Activated CD4-positive, alpha-beta T cell treated with anti-CD3 and anti-CD28 coated beads, Interleukin-2, amount 10 ng/mL, durations not matched to agents 7 days and 5 days (primary cell): ENCODE measurements at places on chromosomes 5 and 9.

DNA sequence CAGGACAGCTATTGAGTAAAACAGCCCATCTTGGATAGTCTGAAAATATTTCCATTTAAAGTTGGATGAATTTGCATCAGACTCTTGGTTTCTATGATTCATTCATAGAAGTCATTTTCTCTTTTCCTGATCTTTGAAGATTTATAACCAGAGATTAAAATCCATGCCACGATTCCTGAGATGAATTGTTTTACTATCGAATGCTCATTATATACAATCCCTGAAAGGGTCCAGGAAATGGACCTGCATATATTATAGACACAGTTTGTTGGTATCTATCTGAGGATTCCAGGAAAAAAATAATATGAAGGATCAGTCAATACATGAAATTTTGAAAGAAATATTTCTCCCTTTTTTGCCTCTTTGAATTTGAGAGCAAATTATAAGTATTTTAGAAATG lies 99.0 kb downstream of the ICE1 start:
- no peak for DNase-seq

GRCh38 chr9:87445646-87446045 lies 52.0 kb upstream of the DAPK1 start:
- DNase-seq: no peak

- DNase-seq: no peak
These were observed 66.7 kb downstream of the IRX1 start for GRCh38 chr5:3662344-3662743.

DNA sequence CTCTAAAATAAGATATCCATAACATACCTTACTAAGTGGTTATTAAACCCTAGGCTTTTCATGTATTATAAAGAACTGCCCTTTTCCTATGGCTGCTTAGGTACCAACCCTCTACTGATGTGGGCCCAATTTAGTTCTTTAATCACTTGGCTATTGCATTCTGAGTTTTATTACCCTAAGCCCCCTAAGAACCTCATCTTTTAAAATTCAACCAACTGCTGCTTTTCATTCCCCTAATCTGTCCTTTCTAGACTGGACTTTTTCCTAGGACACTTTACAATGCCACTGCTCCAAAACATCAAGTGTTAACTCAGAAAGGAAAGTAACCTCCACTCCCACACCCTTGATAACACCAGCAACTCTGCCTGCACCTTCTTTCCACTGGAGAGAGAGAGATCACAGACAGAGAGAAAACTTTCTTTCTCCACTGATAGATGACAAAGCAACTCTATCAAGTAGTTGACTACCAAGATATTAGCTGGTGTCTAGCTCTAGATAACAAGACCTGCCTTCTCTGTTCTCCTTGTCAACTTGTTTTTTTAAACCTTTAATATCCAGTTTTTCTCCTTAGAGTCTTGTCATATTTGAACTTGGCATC lies 27.3 kb downstream of the ELL2 start:
- no peak for DNase-seq

- DNase-seq: no peak
These were observed 233.7 kb downstream of the SMARCA2 start for GRCh38 chr9:2248768-2249265.

- DNase-seq: no peak
These were observed 206.3 kb downstream of the CSNK1G3 start for GRCh38 chr5:123718238-123718637.

DNA sequence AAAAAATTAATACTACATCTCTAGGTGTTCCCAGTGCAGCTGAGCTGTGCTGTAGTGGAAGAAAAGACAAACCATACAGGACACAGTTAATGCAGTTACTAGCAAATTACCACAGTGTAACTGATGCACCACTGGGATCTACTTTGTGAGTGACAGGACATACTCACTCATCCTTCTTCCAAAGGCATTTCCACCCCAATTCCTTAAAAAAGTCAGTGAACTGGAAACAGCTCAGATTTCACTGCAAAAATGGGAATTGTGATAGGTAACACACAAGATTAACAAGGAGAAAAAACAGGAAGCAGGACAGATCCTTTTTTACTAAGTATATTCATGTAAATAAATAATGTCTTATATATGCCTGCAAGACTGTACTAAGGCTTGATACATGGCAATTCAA lies 109.6 kb downstream of the DMAC1 start:
- DNase-seq: no peak

DNA sequence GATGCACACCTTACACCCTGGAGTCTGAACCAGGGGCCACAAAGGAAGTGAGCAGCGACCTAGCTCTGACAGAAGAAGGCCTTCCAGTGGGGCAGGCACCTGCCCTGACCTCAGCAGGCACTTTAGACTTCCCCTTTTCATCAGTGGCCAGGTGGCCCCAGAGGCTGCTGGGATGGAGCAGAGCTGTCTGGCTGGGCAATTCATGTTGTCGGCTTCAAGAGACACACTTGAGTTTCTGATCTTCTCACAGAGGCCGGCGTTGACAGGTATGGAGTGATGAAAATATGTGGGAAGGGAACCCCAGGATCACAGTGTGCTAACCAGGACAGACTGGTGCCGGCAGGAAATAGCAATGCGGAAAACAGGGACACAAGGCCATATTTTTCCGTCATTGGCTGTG lies 375.5 kb downstream of the CTNND2 start:
- no peak for DNase-seq

DNA sequence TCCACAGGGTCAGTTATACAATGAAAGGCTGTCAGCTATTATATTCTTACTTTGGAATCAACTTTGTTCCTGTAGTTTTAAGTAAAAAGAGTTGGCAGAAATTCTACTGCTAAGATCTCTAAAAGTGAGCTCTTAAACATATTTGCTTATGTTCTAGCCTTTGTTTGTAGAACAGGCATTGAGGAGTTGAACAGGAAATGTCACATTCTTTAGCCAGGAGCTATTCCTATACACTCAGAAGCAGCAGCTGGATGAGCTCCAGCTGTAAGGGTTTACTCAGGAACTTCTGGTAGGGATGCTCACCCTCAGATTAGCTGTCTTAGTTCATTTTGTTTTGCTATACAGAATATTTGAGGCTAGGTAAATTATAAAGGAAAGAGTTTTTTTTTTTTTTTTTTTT lies 22.4 kb upstream of the SPINK14 start:
- no peak for DNase-seq

- DNase-seq: no peak
These were observed 124.3 kb upstream of the ANKRD55 start for GRCh38 chr5:56357426-56357825.

DNA sequence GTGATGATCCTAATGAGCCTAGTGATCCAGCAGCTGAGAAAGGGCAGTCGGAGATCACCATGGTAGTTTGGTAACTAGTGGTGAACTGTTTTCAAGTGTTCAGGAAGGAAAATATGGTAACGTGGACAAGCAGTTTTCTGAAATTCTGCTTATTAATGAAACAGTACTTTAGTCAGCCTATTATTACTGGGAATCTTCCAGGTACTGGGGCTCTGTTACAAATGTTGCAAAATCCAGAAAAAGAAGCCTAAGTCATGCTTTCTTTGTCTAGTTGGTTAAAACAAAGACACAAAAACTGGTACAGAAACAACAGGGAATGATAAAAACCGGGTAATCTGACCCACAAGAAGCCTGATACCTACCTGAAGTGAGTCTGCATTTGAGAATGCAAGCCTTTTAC lies 18.2 kb downstream of the TTC23L start:
- no peak for DNase-seq

DNA sequence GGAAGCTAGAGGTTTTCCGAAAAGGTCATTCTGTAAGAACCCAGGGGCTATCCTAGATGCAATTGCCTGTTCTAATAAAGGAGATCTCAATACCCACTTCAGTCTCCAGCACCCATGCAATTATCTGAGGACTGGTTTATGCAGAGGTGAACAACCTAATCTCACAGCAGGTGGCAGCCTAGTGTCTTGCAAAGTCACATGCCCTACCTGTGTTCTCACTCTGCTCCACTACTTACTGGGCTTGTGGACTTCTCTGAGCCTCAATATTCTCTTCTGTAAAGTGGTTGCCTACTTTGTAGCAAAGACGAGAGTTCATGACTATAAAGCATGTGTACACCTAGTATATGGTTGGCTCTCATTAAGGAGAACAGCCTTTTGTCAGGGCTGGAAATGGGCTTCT lies 21.0 kb upstream of the ALDH1B1 start:
- peak; percentile 52 for DNase-seq

GRCh38 chr5:179800696-179801201 lies 5.9 kb downstream of the MGAT4B start:
- no peak for DNase-seq

- DNase-seq: no peak
These were observed 62.5 kb upstream of the DNAH5 start for GRCh38 chr5:14006823-14007520.

DNA sequence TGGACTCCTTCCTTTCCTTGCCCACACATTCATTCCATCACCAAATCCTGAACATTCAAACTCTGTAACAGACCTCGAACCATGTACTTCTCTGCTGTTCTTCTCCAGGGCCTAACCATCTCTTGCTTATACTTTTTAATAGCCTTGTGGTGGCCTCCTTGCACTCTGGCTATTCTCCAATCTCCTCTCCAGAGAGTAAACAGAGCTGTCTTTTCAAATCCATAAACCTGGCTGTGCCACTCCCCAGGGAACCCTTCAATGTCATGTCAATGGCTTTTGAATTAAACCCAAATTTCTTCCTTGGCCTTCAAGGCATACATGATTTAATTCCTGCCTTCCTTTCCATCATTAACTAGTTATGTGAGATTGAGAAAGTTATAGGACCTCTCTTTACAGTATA lies 277.6 kb upstream of the EFNA5 start:
- DNase-seq: no peak

- DNase-seq: no peak
These were observed 62.9 kb upstream of the DMRTA1 start for GRCh38 chr9:22383718-22384117.

DNA sequence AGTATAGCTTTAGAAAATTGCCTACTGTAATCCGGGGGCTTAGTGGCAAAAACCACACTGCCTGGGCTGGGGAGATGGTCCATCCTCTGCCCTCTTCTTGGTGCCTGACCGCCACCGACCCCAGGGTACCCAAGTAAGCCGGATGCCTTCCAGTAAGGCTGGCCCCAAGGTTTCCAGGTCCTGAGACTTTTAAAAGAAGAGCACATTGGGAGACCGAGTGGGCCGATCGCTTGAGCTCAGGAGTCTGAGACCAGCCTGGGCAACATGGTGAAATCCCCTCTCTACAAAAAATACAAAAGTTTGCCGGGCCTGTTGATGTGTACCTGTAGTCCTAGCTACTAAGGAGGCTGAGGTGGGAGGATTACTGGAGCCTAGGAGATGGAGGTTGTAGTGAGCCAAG lies 406.7 kb upstream of the IRX4 start:
- DNase-seq: no peak

DNA sequence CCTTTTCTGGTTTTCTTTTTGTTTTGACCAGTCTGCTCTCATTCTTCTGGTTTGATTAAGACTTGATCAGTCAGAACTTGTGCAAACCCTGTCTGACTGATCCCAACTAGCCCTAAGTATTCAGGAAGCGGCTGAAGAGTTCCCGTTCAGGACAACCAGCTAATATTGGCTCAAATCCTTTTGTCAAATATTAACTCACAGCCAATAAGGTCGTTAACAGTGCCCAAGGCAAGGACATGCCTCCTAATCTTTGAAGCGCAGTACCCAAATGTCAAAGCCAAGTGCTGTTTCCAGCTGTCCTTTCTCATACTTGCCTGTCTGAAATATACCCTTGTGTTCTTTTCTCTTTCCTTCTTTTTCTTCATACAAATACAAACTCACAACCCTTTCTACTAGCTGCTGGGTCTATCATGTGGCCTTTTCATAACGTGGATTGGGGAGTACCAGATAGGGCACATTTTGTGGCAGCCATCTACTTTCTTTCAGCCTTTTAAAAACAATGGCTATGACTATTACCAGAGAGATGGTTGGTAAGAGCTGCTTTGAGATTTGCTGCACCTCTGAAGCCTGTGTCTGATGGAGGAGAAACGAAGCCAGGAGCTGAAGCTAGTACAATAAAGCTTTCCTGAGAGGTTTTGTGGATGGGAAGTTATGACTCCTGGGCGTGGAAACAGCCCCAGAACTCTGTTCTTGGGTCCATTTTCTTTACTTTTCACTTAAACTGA lies 266.4 kb upstream of the ZNF608 start:
- no peak for DNase-seq

DNA sequence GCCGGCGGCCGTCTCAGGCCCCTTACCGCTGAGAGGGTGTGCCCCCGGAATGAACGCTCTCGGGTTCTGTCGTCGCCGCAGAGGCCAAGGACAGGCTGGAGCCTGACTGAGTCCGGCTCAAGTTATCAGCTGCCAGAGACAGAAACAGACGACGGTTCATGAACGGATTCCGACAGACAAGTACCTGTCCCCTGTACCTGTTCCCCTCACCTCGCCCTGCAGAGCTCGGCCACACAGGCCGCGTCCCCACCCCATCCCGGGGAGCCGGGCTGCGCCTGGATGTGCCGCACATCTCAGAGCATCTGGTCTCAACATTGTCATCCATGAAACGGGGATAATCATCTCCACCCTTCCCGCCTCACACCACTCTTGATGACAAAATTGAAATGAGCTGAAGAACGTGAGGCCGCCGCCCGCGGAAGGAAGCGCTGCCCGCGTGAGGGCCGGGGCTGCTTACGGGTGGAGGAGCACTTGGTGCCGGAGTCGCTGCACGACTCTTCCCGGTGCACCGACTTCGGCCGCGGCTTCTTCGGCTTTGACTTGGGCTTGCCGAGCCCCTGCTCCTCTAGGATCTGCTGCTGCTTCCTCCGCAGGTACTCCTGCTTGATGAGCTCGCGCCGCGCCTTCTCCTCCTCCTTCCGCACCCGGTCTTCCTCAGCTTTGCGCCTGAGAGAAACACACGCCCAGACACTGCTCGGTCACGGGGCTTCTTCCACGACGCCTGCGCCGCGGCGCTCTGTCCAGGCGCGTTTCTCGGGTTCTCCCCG lies 89.2 kb downstream of the CAMSAP1 start:
- no peak for DNase-seq

GRCh38 chr5:3122985-3123762 lies 371.7 kb upstream of the IRX2 start:
- DNase-seq: no peak

- no peak for DNase-seq
These were observed 120.3 kb upstream of the BASP1 start for GRCh38 chr5:17096952-17097695.

GRCh38 chr5:14458414-14458813 lies 123.2 kb upstream of the OTULINL start:
- no peak for DNase-seq

- no peak for DNase-seq
These were observed 23.1 kb downstream of the MED10 start for GRCh38 chr5:6355294-6355693.

GRCh38 chr5:126445502-126446174 lies 22.4 kb downstream of the GRAMD2B start:
- no peak for DNase-seq

DNA sequence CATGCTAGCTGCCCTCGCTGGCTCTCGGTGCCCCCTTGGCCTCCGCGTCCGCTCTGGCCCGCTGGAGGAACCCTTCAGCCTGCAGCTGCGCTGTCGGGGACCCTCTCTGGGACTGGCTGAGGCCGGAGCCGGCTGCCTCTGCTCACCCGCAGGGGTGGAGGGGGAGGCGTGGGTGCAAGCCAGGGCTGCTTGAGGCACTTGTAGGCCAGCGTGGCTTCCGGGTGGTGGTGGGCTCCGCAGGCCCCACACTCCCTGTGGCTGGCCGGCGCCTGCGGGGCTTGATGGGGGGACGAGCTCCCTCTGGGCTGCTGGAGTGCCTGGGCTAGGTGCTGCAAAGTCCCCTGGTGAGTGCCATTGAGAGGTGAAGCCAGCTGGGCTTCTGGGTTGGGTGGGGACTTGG lies 429.6 kb downstream of the LRRC70 start:
- no peak for DNase-seq
